ENCODE measurements at places on chromosomes 5 and 9.

DNA sequence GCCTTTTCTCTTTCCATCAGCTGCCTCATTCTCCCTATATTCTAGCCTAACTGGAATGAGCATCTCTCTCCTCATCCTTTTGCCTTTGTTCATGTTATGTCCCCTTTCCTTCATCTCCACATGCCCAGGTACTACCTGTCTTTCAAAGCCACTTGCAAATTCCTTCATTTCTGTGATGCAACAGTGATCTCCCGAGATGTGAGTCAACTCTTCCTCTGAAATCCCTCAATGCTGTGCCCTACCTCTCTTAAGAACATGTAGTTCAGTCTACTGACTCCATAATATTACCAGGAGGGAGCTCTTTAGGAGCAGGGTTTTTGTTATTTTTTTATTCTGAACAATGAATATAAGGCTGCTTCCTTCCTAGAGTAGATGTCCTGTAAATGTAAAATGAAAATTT is 91.6 kb downstream of the ZNF462 start:
- DNase-seq: no peak

- no peak for DNase-seq
Observed at GRCh38 chr5:19923742-19924141, 64.3 kb downstream of the CDH18 start.

DNA sequence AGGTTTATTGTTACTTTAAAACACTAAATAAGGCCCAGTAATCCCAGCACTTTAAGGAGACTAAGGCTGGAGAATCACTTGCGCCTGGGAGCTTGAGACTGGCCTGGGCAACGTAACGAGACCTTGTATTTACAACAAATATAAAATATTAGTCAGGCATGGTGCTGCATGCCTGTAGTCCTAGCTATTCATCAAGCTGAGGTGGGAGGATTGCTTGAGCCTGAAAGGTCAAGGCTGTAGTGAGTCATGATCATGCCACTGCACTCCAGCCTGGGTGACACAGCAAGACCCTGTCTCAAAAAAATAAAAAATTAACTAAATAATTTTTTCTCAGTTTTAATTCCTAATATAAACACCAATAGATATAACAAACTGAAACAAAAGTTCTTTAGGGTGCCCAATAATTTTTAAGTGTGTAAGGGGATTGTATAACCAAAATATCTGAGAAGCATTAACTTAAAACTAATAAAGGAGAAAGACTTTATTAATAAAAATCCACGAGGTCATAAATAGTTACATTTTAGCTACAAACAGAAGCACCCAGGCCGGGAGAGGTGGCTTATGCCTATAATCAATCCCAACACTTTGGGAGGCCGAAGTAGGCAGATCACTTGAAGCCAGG is 32.7 kb downstream of the FAM13B start:
- no peak for DNase-seq

GRCh38 chr5:8634219-8634618 is 765.3 kb downstream of the MTRR start:
- no peak for DNase-seq

DNA sequence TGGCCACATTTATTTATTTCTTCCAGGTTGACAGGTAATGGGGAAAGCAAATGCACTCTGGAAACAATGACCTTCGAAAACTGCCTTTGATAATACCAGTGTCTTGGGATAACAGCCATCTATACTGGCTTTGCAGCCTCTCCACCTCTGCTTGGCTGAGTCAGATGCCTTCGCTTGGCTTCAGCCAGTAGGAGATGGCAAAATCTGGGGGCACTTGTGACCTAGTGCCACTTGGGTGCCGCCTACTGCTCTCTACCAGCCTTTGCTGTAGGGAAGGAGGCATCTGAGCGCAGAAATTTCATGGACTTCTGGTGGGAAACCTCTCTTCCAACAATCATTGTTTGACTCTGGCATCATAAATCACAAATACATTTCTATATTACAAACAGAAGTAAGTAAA is 21.8 kb downstream of the FYB1 start:
- no peak for DNase-seq

DNA sequence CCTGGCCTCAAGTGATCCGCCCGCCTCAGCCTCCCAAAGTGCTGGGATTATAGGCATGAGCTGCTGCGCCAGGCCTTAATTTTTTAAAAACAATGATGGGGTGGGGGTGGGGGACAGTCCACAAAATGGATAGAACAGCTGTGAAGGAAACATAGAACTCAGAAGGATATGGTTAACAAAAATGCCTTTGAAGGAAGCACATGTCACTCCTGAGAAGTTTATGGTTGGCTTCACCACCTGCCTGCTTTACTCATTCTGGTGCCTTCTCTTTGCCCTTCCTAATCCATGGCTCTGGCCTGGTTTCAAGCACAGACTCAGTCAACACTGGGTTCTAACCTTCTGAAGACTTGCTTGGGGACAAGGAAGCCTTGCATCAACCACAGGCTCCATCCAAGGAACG is 10.3 kb downstream of the BAG1 start:
- DNase-seq: no peak

GRCh38 chr9:84852617-84853301 is 183.2 kb downstream of the NTRK2 start:
- no peak for DNase-seq

- no peak for DNase-seq
Observed at GRCh38 chr9:32941701-32942100, 59.7 kb downstream of the APTX start.

- no peak for DNase-seq
Observed at GRCh38 chr5:159902444-159903121, 13.7 kb upstream of the ADRA1B start.

GRCh38 chr9:92617951-92618510 is 51.9 kb downstream of the IPPK start:
- DNase-seq: no peak

GRCh38 chr9:108883085-108883484 is 21.0 kb downstream of the ACTL7A start:
- no peak for DNase-seq

GRCh38 chr9:75128535-75128934 is 40.2 kb downstream of the OSTF1 start:
- DNase-seq: no peak

GRCh38 chr5:664994-665360 is 28.2 kb downstream of the TPPP start:
- no peak for DNase-seq

- no peak for DNase-seq
Observed at GRCh38 chr5:61907995-61908394, 398.0 kb upstream of the KIF2A start.

- DNase-seq: no peak
Observed at GRCh38 chr5:158056130-158056825, 197.3 kb upstream of the CLINT1 start.

DNA sequence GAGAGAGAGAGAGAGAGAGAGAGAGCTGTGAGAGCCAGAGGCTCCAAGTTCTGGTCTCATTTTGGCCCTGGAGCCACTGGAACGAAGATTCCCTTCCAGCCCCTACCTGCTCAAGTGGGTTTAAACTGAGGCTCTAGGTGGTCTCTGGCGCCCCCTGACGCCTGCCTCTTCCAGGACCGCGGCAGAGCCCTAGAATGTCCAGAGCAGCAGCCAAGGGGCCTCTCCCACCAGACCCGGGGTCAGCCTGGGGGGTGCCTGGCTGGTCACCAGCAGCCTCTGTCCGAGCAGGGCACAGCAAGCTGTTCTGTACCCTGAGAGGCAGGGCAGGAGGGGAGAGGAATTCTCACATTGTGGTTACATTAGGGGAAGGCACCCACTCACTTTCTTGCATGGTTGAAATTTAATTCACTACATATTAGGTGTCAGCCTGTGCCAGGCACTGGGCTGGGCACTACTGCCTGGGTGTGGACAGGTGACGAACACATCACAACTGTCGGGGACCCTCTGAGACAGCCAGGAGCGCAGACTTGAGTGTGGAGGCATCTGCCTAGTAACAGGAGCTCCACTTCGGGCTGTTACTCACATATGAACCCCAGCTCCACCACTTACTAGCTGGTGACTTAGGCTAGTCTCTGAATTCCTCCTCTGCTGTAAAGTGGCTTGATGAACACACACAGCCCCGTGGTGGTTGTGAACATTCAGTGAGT is 44.5 kb downstream of the AMBP start:
- no peak for DNase-seq

GRCh38 chr9:15403155-15403554 is 19.5 kb upstream of the SNAPC3 start:
- no peak for DNase-seq

GRCh38 chr9:10479172-10479571 is 133.6 kb downstream of the PTPRD start:
- DNase-seq: no peak

Measured in NCI-H187 treated with DMSO at 0.1 percent for 48 hours (cell line).